Neural progenitor cell (in vitro differentiated cells): ENCODE measurements at places on chromosomes 4 and X.

- no peak for DNase-seq
These were observed 277.1 kb downstream of the KLHL13 start for GRCh38 chrX:117839544-117839943.

DNA sequence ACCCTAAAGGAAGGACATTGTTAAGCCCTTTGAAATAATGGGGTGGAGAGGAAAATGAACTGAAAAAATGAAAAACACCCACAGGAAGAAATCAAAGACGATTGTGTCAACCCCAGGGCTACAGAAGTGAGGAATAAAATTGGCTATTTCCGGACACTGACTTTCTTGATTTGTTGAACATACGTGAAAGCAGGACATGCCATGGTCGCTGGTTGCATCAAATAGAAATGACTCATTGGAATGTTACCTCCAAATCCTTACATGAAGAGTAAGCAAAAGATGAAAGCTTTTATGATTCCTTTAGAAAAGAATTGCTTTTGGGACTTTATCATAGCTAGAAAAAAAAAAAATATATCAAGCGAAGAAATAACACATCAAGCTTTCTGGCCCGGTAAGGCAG lies 75.3 kb downstream of the DCUN1D4 start:
- no peak for DNase-seq

GRCh38 chr4:145218251-145218650 lies 37.9 kb upstream of the OTUD4 start:
- DNase-seq = no peak

DNA sequence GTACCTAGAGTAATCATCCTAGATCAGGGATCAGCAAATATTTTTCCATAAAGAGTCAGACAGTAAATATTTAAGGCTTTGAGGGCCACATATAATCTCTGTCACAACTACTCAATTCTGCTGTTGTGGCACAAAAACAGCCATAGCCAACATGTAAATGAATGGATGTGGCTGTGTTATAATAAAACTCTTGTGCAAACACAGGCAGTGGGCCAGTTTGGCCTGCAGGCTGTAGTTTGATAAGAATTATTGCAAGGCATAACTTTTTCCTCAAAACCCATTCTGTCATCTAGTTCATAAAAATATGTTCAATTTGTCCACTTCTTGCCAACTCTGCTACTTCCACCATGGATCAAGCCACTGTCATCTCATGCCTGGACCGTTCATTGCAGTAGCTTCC lies 39.4 kb upstream of the SHROOM4 start:
- no peak for DNase-seq

GRCh38 chr4:101135371-101136010 lies 211.8 kb downstream of the PPP3CA start:
- no peak for DNase-seq

DNA sequence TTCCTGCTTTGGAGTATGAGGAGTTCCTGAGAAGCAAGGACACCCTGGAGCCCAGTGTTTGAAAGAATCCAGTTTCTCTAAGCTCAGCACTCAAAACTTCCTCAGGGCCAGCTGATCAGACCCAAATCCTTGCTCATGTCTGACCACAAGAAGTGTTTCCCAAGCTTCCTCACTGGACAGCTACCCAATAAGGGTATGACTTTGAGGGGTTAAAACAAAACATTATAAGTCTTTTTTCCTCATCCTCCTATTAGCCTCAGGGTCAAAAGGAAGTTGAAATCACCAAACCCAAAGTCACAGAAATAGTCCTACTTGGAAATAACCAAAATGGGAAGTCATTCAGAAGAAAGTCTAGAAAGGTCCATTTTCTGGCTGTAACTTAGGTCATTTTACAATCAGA lies 13.7 kb downstream of the ZBTB33 start:
- DNase-seq = no peak

DNA sequence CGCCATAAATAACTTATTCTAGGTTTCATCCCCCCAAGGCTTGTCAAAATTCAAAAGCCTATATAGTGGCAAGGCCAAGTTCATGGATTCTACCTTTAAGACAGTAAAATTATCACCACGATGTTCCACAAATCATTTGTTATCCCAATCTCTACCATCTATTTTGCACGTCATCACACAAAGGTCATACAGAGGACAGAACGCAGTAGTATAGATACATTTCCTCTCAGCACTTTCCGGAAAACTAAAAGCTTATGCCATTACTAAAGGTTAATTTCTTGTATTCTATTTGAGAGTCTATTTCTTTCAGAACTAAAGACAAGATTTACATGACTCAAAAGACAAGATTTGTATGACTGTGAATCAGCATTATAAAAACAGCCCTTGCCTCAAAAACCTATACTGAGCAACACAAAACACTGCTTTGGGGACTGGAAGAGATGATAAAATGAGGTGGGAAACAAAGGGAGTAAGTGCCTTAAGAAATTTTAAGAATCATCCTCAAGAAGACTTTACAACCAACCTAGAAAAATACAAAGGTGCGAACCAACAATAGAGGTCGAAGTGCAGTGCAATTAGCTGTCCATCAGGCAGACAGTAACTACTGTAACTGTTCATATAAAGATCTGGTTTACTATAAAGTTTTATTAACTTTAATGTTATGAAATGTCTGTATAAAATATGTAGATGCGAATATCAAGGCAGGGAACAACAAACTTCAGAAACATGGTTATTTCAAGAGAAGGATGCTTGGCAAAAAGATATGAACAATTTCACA lies 7.6 kb downstream of the UBE2D3 start:
- no peak for DNase-seq

DNA sequence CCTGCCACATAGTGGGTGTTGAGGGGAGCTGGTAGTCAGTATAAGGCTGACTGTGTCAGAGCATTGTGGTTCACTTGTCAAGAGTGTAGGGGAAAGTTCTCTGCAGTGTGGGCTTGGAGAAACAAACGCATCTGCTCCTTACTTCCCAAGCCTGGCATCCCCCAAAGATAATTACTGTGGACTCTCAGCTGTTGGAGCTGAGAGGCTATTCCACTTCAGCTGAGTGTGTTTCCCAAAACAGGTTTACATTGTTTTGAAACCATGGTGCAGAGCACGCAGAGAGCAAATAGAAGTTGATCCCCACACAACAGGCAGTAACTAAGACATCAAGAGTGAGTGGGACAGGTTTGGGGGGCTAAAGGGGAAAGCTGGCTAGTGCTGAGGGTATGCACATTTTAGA lies 181.0 kb upstream of the EOLA2 start:
- no peak for DNase-seq

GRCh38 chr4:140955641-140956040 lies 177.6 kb downstream of the RNF150 start:
- DNase-seq = no peak

- DNase-seq = no peak
These were observed 1622.8 kb upstream of the IGFBP7 start for GRCh38 chr4:58732973-58733372.

- DNase-seq = peak; percentile 18
These were observed 791.9 kb downstream of the FAT4 start for GRCh38 chr4:126106658-126107057.

- DNase-seq = no peak
These were observed 34.5 kb downstream of the ABCE1 start for GRCh38 chr4:145132511-145133098.

DNA sequence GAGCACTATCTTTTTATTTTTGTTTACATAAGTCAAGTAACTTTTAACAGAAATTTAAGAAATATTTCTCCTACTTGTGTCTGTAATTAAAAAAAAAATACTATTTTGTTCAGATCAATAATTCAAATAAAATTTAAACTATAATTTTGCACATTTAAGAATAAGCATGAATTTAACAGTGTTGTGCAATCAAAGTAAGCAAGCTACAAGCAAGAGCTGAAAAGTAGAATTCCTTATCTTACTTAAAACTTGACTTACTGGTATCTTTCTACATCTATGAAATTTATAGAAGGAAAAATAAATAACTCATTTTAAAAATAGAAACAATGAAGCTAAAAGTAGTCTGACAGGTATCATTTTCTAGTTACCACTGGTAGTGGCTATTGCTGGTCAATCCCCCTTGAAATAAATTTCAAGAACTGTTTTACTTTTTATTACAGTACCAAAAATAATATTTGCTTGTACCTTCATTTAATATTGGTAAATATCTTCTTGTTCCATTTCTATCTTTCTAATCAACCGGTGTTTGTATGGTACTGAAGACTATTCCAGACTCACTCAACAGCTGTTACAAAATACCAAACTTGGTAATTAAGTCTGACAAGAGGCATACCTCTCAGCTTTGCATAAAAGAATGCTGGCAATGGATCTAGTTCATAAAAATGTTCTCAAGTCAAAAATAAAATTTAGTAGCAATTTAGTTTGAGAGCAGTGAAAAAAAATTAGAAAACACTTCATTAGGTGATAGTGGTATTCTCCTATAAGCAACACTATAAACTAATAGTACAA lies 62.2 kb downstream of the NOCT start:
- no peak for DNase-seq

- DNase-seq = no peak
These were observed 376.6 kb upstream of the EMCN start for GRCh38 chr4:100894339-100894870.

DNA sequence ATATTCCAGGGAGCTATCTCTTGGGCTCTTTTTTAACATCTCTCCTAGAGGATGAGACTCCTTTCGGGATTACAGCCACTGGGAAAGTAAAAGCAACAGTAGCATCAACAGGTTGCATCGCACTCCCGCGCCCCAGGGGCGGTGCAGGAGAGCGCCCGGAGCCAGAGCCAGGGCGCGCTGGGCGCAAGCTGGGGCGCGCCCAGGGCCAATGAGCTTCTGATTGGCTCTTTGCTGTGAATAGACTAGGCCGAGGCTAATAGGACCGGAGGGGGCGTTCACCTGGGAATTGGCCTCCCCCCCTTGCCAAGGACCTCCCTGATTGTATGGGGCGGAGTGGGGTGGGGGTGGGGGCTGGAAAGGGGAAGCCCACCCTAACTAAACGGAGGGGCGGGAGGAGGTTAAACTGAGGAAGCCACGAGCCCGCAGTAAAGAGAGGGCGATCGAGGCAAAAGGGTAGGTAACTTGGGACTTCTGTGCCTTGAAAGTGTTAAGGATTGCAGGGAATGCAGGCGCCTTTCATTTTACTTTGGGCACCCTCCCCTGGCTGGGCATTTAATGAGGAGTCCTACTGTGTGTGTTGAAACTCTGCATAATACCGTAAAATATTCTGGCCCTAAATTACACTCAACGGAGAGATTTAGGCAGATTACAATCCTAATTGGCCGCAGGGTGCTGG lies 1.1 kb upstream of the ATOH1 start:
- peak; percentile 81 for DNase-seq

DNA sequence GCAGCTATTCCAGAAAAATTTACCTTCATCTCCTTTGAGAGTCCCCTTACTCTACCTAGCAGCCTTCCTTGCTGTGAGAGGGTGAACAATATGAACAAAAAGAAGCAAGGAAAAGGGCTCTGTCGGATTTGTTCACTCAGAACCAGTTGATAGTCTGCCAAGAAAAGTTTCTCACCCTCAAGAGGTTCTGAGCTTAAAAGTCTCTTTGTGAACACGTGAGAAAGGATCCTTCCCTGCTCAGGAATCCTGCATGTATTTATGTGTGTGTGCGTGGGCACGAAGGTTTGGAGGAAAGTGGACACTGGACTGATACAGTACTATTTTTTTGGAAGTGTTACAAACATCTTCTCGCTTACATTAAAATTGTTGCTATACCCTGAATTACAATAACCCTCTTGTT lies 178.6 kb upstream of the JADE1 start:
- no peak for DNase-seq

DNA sequence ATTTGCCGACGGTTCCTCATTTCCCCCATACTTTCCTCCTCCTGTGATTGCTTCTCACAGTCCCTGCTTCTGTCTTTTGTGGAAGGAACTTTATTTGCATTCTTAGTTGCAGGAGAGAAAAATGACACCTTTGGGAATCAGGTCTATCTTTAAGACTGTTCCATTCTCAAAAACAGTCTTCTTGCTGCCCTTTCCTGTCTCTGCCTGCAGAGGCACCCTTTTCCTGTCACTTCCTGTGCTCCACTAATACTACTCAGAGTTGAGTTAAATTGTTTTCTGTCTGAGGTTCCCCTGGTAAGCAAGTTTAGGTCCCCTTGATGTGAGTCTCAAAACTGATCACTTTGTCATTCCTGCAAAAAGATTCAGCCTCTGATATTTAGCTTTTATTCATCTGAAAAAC lies 208.8 kb upstream of the CLNK start:
- peak; percentile 36 for DNase-seq

DNA sequence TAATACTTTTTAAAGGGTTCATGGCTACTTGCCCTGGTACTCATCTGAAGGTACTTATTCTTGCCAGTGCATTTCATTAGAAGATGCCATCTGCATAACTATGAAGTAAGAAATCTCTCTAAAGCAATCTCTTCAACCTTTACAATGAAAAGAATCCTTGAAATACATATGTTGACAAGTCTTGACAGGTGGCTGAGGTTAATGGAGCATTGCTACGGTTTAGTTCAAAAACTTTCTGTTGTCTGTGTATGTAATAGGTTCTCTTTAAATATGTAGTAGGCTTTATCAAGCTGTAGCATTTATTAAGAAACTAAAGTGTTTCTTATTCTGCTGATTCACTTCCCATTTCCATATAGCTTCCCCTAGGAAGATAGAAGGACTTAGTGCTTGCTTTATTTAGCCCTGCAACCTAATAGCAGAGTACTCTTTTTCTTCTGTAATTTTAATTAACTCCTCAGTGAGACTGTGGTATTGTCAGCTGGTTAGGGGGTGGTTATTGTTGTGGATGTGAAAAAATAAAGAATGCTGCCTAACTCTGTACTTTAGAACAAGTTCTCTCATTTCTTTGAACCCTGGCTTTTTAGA lies 39.3 kb downstream of the SLAIN2 start:
- DNase-seq = no peak

DNA sequence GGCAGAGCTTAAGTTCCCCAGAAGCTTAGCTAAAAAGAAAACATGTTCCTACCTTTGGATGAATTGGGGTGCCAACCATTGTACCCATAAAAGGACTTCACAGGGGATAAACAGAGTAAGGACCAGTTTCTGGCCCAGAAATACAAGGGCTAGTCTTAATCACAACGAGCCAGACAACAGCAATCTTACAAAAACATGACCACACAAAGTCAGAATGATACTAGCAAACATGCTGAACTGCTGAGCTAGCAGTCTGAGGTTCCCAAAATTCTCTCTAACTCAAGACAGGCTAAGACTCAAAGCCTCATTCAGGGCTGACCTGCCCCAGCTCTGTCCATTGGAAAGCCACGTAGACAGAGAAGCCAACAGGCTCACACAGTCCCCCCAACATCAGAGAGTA lies 40.3 kb downstream of the ATP11C start:
- no peak for DNase-seq

DNA sequence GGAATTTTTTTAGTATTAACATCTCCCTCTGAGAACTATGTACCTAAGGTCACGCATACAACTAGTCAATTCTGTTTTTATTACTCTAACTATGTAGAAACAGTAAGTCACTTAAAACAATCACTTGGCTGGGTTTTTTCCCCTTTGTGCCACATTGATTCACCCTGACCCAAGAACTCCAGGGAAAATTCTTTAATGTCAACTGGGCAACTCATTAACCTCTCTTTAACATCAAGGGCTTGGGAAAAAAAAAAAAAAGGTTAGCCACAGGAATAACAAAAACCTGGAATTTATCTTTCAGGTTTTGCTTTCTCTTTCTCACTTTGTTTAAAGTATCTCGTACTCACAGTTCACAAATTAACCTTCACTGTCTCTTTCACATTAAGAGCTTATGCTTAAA lies 8.1 kb downstream of the RPL9 start:
- DNase-seq = no peak
